ENCODE measurements at places on chromosomes 1 and 21.

GRCh38 chr1:1211541-1212441 lies 2.2 kb downstream of the TNFRSF4 start:
- DNase-seq: no peak

DNA sequence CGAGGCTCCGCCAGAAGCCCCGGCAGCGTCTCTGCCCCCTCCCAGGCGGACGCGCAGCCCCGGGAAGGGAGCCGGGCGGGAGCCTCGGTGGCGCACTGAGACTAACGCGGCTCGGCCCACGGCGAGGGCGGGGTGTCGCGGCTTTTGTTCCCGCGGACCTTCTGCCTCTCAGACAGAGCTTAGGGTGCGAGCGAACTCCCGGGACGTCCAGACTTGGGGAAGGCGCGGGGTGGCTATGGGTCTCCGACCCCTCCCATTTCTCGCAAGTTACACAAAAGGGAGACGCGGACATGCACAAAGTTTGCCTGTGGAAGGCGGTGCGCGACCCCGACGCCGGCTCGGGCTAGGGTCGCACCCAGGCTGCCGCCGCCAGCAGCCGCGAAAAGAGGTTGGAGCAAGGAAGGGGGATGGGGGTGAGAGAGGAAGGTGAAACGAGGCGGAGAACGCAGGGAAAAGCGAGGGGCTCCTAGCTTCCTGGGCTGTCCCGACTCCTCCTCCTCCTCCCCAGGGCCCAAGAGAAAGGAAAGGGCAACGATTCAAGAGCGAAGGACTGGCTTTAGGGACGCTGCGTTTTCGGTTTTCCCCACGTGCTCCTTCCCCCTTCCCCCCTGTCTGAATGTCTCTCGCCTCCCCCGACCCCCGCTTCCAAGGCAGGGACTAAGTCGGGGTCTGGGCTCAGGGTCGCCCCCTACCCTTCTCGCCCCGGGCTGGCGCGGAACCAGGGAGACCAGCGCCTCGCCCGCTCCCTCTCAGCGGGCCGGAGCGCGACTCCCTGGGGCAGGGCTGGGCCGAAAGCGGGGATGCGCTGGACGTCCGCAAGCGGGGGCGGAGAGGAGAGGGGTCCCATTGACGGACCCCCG lies 729 bp downstream of the APP start:
- DNase-seq: peak; percentile 33

- DNase-seq: no peak
Measured at GRCh38 chr1:3657578-3658230, 5.4 kb downstream of the TP73 start.

- no peak for DNase-seq
Measured at GRCh38 chr1:163038928-163039706, 30.0 kb upstream of the RGS4 start.

- DNase-seq: no peak
Measured at GRCh38 chr1:191034132-191034531, 556.5 kb upstream of the BRINP3 start.

DNA sequence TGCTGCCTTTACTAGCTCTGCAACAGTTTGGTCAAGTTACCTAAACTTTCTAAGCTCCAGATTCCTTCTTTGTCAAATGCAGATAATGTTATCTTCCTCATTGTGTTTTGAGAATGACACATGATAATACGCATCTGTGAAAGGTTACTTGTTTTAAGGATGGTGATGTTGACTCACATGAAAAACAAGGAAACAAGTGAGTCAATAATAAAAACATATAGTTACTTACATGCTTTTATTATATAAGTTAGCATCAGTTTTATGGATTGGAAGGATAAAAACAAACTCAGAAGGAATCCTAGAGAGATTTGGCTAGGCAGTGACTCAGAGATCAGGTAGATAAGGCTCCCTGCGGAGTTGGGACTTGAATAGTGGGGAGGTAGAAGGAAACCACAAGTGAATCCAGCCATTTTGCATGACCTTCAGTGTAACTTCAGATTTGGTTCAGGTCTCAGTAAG lies 144.6 kb downstream of the LMO4 start:
- DNase-seq: no peak

GRCh38 chr21:33330726-33331125 lies 6.0 kb downstream of the IFNAR1 start:
- DNase-seq: no peak

DNA sequence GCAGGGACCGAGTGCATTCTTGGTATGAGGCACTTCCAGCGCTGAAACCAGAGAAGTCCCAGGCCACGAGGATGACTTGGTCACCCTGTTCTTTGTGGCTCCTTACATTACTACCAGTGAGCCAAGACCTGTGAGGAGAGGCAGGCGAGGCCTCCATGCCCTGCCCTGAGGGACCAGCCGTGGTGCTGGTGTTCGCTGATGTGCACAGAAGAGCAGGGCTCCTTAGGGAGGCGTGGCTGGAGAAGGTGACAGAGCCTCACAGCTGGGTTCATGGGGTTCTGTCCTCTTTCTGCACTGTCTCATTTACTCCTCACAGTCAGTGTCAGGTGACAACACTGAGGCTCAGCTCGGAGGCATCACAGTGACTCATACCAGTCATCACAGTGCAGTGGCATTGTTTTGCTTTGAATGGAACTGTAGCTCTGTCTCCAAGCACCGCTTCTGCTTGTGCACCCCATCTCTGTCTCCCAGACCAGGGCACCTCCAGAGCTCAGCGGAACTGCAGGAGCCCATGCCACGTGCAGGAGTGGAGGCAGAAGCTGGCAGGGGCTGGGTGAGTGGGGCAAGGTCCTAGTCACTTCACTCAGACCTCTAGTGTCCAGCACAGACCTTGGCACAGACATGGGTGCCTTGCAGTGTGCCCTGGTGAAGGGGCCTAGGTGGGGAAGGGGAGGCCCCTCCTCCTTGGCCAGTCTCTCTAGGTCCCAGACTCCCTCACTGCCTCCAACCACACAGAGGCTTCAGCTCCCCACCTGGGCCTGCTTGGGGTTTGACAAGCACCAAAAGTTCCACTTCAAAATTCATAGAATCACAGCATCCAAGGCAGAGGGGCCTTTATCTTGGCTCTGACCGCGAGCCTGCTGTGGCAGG lies 310.9 kb downstream of the MATN1 start:
- peak; percentile 34 for DNase-seq

DNA sequence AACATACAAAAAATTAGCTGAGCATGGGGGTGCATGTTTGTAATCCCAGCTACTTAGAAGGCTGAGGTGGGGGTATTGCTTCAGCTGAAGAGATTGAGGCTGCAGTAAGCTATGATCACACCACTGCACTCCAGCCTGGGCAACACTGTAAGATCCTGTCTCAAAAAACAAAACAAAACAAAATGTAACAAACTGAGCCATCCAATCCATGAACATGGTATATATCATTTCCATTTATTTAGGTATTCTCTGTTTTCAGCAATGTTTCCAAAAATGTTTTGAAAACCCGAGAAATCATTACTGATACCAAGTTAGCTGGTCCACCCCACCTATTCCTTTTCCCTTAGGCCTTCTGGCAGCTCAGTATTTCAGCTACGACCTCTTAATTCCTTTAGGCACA lies 18.4 kb downstream of the ATPAF1 start:
- DNase-seq: no peak

GRCh38 chr1:3590951-3591865 lies 20.1 kb downstream of the MEGF6 start:
- DNase-seq: no peak

- no peak for DNase-seq
Measured at GRCh38 chr1:152735648-152736047, 22.2 kb upstream of the KPRP start.

- DNase-seq: peak; percentile 72
Measured at GRCh38 chr1:39901714-39902459, at the start of gene MYCL. Gene MYCL (minus strand): TSS chr1:39901917. CDS start chr1:39901434, 483 bp downstream.

DNA sequence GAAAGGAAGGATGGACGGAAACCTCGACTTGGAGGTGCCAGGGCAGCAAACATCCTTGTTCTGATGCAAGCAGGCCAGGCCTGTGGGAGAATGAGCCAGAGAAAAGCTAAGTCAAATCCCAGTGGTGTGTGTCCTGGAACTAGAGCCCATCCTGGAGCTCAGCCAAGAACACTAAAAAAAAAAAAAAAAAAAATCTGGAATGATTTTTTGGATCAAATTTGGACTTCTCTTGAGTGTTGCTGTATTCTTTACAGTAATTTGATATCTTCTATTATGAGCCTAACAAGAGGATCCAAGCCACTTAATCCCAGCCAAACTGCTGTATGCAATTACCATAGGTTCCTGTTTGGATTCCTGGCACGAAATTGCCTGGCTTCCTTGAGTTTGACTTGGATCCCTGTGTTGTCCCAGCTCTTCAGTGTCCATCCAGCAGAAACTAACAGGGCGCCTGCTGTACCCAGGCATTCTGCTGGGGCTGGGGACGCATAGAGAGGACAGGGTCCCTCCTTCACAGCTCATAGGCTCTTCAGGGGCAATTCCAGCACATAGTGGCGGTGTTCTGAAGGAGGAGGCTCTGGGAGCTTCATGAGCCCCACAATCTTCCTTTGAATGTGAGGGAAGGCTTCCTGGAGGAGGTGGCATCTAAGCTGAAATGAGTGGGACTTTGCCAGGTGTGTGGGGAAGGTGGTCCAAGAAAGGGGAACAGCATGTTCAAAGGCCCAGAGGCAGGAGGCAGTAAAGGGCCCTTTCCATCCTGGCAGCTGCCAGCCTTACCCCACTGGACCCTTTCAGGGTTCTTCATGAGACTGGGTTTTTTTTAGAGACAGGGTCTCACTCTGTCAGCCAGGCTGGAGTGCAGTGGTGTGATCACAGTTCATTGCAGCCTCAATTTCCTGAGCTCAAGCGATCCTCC lies 24.7 kb downstream of the EPHX1 start:
- DNase-seq: peak; percentile 33

GRCh38 chr21:43740497-43741156 lies 21.7 kb downstream of the PDXK start:
- DNase-seq: peak; percentile 82
